Putamen (tissue), 1 donor: ENCODE measurements at places on chromosomes 11 and 22.

GRCh38 chr11:109794501-109794900, 298.7 kb upstream of the ZC3H12C start:
- DNase-seq = no peak

- no peak for DNase-seq
Measured at GRCh38 chr11:61476371-61476770, 32.2 kb upstream of the LRRC10B start.

GRCh38 chr22:17875156-17875555, 100.9 kb upstream of the BID start:
- DNase-seq = no peak

- DNase-seq = no peak
Measured at GRCh38 chr11:61131186-61131585, 28.9 kb downstream of the CD5 start.

DNA sequence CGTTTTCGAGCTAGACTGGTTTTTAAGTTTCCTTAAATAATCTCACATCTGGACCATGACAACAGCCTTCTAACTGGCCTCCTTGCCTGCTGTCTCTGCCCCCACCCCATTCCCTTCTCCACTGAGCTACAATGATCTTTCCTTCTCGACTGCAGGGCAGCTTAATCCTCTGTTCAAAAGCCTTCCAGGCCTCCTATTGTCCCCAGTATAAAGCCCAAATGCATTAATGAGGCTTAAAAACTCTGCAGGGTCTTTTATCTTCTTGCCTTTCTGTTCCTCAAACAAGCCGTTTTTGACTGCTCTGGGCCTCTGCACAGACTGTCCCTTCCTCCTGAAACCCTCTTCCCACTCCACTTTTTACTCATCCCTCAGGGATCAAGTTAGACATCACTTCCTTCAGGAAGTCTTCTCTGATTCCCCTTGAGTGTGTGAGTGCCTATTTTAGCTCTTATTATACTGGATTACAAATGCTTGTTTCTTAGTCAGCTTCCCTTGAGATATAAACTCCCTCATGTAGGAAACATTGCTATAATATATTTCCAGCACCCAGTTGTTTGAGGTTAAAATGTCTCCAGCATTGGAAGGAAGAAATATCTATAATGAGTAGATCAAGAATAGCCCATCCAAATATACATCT, 23.6 kb upstream of the PAMR1 start:
- no peak for DNase-seq

DNA sequence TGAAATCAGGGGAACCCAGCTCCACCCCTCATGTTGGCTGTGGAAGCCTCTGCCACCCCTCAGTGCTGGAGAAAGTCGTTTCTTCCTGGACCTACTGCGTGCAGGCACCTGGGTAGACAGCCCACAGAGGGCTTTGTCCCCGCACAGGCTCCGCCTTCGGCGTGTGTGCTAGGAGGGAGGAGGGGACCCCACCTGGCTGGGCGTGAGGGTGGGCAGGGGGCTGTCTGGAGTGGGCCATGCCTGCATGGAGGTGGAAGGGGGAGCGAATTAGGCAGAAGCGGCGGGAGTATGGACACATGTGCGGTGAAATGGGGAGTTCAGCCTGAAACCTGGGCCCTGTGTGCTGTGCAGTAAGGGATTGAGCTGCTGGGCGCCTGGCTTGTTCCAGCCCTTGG, 49.3 kb downstream of the FBLN1 start:
- no peak for DNase-seq

- no peak for DNase-seq
Measured at GRCh38 chr11:35218956-35219355, 80.0 kb downstream of the CD44 start.

DNA sequence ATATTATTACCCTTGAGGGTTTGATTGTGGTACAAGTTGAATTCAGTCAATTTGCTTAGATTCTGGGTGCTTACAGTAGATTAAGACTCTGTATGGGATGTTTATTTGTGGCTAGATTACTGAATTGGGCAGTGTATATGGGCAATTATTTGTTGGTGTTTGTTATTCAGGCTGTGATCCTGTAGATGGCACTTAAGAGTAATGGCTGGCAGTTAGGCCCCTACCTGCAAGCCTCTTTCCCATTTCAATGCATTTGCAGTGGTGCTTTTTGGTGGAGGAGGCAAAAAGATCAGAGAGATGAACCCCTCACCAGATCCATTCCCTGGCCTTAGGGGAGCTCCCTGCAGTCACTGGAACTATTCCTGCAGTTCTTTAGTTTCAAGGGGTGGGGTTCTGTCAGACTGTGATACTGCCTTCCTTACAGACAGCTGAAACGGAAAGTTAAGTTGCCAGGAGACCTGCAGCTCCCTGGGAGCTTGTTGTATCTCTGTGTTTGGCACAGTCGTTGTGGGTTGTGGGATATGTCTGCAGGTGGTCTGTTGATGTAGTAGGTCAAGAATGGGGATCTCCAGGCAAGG, 199.5 kb downstream of the AASDHPPT start:
- no peak for DNase-seq

DNA sequence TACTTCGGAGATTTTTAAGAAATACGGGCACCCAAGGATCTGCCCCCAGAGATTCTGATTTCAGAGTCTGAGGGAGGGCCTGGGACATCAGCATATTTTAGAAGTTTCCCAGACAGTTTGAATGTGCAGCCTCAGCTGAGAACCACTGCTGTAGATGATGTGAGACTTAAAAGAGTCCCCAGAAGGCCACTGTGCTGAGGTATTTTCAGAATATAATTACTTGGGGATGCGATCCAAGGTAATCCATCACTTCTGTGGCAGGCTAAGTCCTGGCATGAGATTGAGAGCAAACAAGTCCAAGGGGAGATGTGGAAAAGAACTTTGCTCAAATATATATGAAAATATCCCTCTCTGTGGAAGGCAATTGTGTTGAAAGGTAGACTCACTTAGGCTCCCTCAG, 48.3 kb upstream of the AMOTL1 start:
- DNase-seq = no peak

DNA sequence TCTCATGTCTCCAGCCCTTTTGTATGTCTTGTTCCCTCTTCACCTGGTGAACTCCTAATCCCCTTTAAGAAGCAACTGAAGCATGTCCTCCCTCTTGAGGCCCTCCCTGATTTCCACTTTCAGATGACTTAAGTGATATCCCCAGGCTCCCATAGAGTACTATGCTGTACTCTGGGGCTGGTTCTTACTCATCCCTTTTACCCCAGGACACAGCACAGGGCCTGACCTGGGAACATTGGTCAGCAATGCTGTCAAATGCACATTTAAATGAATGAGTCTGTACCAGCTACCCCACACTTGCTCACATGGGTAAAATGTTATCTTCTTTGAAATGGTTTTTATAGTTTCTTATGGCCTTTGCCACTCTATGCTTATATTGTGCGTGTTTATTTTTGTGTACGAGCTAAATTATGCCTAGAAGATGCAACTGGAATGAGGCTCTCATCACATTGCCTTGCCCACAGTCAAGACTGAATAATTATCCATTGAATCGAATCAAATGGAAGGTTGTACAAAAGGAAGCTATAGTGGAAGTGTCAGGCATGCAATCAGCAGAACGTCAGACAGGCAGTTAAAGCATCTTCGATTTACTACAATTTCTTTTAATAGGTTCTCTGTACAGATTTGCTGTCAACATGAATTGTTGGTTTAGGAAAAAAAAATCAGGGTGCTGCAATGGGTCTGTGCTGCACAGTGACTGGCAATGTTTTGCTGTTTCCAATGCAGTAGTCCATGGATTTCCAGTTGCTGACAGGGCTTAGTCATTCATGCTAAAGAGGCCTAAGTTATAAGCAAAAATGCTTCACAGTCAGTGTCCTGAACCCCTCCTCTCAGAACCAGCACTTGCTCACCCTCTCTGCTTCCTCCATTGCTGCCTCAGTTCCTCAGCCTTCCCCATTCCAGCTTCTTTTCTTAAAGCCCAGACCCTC, 79.5 kb downstream of the PARVA start:
- DNase-seq = no peak

DNA sequence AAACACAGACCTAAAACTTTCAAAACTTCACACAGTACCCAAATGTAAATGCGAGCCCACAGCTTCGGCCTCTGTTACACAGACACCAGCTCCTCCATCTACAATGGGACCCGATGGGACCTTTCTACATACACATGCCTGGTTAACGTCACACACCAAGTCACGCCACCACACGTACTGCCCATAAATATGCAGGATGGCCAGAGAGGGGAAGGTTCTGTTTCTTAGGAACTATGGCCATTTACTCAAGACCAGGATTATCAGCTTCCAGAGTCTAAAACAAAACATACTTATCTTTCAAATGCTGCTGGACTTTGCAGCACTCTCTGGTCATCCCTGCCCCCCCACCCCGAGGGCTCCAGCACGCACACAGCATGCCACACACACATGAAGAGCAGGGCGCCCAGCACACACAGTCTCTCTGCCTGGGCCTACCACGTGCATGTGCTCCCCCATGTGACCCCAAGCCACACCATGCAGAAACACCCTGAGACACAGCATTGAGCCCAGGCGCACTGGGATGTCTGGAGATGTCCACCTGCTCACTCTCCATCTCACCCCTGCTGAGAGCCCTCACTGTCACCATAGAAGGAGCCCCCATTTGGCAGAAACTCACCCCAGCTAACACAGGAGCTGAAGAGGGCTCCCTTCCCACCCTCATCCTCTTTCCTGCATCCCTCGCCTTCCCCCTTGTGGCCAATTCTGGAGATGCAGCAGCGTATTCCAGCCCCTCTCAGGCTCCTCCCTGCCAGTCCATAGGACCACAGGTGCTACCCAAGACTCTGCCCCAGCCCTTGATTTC, 61.8 kb downstream of the SLC22A12 start:
- peak; percentile 79 for DNase-seq

DNA sequence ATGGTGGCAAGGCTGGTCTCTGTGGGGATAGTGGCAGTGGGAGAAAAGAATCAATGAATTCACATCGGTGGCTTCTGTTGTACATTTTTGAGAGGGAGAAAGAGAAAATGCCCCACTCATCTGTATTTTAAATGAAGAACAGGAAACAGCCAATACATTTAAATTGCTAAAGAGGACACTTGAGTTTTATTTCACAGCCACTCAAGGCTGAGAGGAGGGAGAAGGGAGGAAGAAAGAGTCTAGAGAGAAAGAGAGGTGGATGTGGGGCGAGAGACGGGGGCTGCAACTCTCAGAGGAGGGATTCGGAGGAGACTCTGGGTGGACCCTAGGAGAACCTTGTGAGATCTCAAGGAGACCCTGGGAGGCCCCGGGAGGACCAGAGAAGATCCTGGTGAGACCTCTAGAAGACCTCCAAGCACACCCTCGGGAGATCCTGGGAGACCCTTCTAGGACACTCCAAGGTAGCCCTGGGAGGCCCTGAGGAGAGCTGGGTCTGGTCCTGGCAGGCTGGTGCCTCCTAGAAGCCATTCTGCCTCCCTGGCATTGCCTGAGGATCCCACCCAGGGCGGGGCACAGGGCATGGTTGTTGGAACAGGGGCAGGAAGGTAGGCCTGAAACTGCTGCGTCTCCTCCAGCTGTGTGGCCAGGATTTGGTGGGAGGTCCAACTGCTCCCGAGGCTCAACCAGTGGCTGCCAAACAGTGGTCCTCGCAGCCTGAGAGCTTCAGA, 91.0 kb upstream of the SHISAL1 start:
- no peak for DNase-seq

DNA sequence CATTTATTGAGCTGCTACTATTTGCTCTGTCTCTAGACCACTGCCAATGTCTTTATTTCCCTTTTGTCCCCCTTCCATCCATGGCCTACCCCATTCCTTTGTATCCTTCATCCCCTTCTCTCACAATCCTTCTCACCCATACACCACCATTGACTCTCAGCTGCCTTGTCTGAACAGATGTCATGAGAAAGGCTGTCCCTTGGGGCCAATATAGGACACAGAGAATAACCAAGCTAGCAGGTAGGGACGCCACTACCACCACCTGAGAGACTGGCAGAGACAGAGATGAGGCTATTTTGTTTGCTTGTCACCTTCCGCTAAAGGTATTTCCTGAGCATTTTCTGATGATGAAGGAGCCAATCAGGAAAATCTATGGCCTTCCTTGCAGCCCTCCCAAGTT, 138.9 kb downstream of the CD44 start:
- DNase-seq = no peak
